CD4-positive, alpha-beta T cell treated with Interleukin-12 subunit alpha and Interleukin-12 subunit beta, for 1 hour (primary cell): ENCODE measurements at places on chromosomes 4 and X.

DNA sequence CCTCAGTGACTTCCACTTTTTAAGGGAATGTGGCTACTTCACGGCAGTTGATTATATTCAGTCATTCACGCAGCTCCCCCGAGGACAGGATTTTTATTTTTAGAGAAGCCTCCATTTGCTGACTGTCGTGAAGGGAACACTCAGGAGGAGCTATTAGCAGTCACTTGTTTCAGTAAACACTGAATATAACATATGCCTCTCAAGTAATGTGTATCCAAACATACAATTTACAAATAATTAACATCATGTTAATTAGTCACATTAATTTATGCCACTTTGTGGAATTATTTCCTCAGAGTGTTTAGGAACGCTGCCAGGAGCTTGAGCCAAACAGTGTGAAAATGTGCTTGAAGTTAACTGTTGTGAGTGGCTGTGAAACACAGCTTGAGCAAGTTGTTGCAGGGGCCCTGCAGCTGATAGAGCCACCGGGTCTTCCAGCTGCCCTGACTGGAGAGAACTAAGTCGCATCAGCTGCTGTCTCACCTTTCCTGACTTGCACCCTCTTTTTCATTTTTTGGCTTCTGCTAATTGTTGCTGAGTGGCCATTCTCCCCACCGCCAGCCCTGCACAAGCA is 245.6 kb downstream of the LDB2 start:
- no peak for DNase-seq

DNA sequence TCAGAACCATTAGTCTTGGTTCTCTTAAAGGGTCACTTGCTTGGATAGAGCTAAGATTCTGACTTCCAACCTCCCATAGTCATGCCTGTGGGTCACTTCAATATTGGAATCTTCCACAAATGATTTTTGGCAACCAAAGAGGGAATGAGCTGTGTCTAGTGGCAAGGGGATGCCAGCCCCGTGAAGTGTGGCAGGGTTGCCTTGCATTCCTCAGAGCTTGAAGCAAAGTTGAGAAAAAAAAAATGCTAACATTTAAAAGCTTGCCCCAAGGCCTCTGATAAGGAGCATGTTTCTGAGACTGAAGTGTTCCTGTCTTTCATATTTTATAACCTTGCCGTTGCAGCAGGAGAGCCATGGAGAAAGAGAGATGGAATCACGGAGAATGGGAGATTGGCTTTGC is 120.2 kb downstream of the PAPSS1 start:
- no peak for DNase-seq

- DNase-seq: no peak
Measured at GRCh38 chr4:80963051-80963450, 67.5 kb upstream of the BMP3 start.

- DNase-seq: peak; percentile 62
Measured at GRCh38 chr4:100095729-100096595, 94.3 kb downstream of the DDIT4L start.

DNA sequence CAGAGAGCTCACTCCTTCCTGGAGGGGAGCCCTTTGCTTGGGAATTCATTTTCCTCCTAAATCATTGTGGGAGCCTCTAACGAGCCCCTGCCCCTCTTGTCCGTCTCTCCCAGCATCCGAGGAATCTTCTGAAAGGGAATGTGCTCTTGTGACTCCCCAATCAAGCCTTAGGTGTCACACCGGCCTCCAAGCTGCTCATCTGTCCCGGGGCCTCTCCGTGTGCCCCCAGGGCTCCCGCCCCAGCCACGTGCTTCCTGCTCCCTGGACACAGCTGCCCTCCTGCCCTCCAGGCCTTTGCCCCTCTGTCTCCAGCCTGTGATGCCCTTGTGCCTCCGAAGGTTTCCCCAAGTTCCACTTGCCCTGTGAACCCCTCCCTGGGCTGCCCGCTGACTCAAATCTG is 239.8 kb downstream of the AFAP1 start:
- no peak for DNase-seq

- DNase-seq: no peak
Measured at GRCh38 chr4:87807402-87807801, 8.0 kb downstream of the IBSP start.

DNA sequence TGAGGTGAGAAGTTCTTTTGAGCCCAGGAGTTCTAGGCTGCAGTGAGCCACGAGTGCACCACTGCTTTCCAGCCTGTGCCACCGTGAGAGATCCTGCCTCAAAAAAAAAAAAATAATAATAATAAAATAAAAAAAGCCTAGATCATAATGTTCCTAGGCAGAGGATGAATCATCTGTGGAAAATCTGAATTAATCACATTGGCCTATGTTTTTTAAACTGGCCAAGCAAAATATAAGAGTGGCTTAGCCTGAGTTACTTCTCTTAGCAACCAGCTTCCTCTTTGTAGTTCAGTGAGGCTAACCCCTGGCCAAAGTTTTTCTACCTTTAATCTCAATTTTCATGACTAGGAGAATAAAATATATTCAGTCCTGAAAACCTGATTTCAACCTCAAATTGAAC is 614.6 kb downstream of the PPP4R3C start:
- DNase-seq: no peak

GRCh38 chrX:100695302-100695701 is 36.6 kb downstream of the SYTL4 start:
- DNase-seq: no peak

DNA sequence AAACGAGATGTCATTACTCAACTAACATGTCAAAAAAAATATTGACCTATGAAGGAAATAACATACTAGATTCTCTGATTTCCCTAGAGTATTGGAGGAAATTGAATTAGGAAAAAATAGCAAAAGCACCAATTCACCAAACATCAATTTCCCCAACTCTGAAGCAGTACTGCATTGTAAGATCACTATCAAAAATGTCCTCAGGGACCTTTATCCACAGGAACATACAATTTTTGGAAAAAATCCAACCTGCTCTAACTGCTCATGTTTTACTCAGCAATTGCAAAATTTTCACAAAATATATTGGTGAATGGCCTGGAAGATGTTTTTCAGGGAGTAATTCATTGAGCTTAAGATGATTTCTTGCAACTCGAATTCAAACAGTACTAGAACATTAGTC is 239.0 kb upstream of the GIMD1 start:
- DNase-seq: no peak

GRCh38 chrX:152861116-152861515 is 30.3 kb downstream of the NSDHL start:
- no peak for DNase-seq

- no peak for DNase-seq
Measured at GRCh38 chr4:125392694-125393093, 77.9 kb downstream of the FAT4 start.

GRCh38 chr4:139555705-139556070 is 331 bp downstream of the SETD7 start:
- DNase-seq: no peak

GRCh38 chrX:103253608-103254007 is 1.3 kb downstream of the TCEAL8 start:
- no peak for DNase-seq

- no peak for DNase-seq
Measured at GRCh38 chr4:55107054-55107453, 18.3 kb downstream of the KDR start.

GRCh38 chrX:48468247-48468671 is 1.8 kb downstream of the SLC38A5 start:
- peak; percentile 31 for DNase-seq

DNA sequence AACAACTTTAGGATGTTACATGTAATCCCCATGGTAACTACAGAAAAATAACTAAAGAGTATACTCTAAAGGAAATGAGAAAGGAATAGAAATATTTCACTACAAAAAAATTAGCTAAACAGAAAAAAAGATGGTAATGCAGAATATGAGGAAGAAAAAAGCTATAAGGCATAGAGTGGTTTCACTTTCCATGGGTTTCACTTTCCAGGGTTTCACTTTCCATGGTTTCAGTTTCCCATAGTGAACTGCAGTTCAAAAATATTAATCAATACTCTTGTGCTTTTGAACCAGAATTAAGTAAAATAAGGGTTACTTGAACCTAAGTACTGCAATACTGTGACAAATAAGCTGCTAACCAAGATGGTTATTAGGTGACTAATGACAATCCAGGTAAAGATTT is 42.0 kb downstream of the NPFFR2 start:
- no peak for DNase-seq

DNA sequence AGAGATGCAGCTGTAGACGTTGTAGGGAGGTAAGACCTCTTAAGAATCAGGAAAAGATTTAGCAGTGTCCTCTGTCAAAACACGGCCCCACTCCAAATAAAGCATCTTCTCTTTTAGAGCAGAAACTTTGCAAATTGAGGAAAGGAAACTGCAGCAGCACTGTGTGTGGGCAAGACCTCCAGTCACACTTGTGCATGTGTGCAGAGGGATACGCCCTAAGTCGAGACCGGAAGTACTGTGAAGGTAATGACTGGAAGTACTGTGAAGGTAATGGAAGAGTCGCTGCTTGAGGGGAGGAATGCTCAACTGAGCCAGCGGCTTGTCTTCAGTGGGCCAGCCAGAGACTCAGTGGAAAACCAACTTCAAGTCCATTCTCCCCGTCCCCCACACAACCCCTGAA is 46.5 kb downstream of the EGF start:
- no peak for DNase-seq

DNA sequence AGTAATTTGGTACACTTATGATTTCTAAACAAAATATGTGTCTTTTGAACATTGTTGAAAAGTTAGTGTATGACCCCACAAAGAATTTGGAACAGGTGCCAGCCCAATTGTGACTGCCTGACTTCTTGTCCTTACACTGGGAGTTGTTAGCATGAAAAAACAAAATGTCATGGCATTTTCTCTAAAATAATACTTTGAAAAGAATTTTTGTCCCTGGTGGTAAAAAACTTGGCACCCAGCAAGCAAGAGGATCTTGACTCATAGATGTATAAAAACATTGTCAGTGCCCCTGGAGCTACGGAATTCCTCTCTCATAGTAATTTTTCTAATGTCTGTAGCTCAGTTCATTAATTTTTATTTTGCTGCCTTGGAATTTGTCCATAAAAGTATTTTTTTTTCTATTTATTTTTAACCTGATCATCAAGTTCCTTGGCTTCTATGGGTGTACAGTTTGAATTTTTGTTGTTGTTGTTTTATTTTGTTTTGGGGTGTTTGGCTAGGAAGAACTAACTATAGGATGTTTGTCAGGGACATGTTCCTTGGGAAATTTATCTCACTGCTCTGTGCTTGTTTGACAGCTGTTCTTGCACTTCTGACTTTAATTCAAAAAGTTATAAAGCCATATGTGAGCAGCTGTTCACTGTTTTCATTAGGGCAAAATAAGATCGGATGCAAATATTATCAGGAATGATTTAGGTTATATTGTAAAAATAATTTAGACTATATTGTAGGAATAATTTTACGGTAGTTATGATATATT is 95.4 kb upstream of the NUDT6 start:
- no peak for DNase-seq
